ENCODE measurements at places on chromosomes 13 and 19. TPM values are rescaled to one million over a fixed set of nuclear protein-coding genes. Genes with fewer than 3 reads are reported as not detected.

The FCER2 gene
- not detected for total RNA-seq

The TNNT1 gene
- total RNA-seq, result under 0.01 TPM

The SERPINE3 gene
- not detected for total RNA-seq

The PRTN3 gene
- not detected for total RNA-seq

The FUZ gene
- total RNA-seq, result 19.3 TPM

The BTBD2 gene
- total RNA-seq, result 46.6 TPM

The ZNF578 gene
- 1.6 TPM for total RNA-seq

The ZNF416 gene
- total RNA-seq, result 4.5 TPM

The PBX4 gene
- 0.64 TPM for total RNA-seq

The SYNGR4 gene
- not detected for total RNA-seq

The CCDC124 gene
- total RNA-seq, result 25.1 TPM

The ATP4B gene
- not detected for total RNA-seq

The CD209 gene
- not detected for total RNA-seq

The ZNF738 gene
- 5.2 TPM for total RNA-seq

All from fibroblast of villous mesenchyme (primary cell).